ENCODE measurements at places on chromosomes 12 and 14. TPM values are rescaled to one million over a fixed set of nuclear protein-coding genes. Genes with fewer than 3 reads are reported as not detected.

Gene TSPAN19
- total RNA-seq = not detected

DNA sequence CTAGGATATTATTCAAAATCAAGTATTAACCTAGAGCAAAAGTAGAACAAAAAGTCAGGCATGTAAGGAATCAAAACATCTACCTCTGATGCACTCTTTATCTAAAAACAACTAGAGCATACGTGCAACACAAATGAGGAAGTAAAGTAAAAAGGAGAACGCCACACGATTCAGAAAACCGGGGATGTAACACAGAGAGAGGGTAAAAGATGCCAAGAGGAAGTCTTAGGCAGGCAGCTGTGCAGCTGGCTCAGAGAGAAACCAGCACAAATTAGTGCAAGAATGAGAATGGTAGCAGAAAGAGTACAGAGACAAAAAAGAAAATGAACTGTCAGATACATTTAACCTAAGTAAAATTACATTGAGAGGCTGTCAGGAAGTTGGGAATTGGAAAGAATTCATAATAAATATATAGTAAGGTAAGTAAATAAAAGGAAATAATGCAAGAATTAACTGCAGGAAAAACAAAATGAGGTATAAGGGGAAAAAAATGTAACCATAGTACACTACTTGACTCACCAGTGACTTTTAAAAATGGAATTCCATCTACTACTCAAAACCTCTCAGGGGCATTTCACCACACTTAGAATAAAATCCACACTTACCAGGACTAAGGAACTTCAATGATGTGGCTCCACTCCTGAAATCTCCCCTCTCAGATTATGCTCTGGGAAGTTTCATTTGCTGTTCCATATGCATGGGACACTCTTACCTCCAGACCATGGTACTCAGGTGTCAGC lies 17.1 kb downstream of the BCAT1 start:
- H3K4me3 ChIP-seq = no peak overlapping the region
- no peak overlapping the region for H3K27ac ChIP-seq
- DNase-seq = no peak
- no peaks in the 10 kb centered on the region for H3K4me1 ChIP-seq
- no peaks in the 10 kb centered on the region for H3K36me3 ChIP-seq
- no peaks in the 10 kb centered on the region for H3K27me3 ChIP-seq

GRCh38 chr12:93736640-93737178 lies 59.5 kb downstream of the CRADD start:
- H3K4me1 ChIP-seq = peaks cover 27% of the 10 kb centered on the region
- H3K36me3 ChIP-seq = no peaks in the 10 kb centered on the region

DNA sequence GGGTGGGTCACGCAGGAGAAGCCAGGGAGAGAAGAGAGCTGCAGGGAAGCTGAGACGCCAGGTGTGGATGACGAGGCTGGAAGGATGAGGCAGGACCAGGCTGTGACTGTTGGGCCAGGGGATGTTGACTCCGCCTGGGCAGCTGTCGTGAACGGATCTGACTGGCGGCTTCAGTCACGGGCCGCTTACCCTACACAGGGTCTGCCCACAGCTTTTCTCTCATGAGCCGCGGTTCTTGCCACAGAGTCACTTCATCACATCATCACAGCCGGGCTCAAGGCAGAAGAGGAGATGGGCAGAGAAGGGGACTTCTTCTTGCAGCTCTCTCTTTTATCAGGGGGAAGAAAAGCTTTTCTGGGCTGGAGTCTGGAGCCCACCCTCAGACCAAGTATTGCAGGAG lies 7.7 kb downstream of the CLBA1 start:
- no peak overlapping the region for H3K27ac ChIP-seq
- no peaks in the 10 kb centered on the region for H3K4me1 ChIP-seq
- peaks cover 7% of the 10 kb centered on the region for H3K36me3 ChIP-seq
- no peak overlapping the region for H3K4me3 ChIP-seq

Gene DDIT3
- total RNA-seq = 39.6 TPM

DNA sequence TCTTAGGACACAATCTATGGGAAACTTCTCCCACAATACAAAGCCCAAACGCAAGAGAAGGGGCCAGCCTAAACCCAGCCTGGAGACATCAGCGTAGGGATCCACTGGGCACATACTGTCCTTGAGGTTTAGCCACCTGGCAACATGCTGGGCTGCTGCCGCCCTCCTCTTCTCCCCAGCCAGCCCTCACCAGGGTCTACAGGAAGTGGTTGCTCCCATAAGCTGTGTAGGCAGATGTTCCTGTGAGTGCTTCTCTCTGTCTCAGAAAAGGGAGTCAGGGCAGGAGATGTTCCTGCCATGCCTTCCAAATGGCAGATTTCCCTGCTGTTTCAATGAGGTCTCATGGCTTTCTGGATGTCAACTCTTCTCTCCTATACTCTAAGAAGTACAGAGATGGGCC lies 241.4 kb downstream of the PCNX1 start:
- H3K27ac ChIP-seq = no peak overlapping the region
- no peak for DNase-seq
- H3K36me3 ChIP-seq = no peaks in the 10 kb centered on the region
- no peaks in the 10 kb centered on the region for H3K27me3 ChIP-seq
- H3K4me1 ChIP-seq = no peaks in the 10 kb centered on the region
- H3K4me3 ChIP-seq = no peak overlapping the region

Gene DAO
- not detected for total RNA-seq

DNA sequence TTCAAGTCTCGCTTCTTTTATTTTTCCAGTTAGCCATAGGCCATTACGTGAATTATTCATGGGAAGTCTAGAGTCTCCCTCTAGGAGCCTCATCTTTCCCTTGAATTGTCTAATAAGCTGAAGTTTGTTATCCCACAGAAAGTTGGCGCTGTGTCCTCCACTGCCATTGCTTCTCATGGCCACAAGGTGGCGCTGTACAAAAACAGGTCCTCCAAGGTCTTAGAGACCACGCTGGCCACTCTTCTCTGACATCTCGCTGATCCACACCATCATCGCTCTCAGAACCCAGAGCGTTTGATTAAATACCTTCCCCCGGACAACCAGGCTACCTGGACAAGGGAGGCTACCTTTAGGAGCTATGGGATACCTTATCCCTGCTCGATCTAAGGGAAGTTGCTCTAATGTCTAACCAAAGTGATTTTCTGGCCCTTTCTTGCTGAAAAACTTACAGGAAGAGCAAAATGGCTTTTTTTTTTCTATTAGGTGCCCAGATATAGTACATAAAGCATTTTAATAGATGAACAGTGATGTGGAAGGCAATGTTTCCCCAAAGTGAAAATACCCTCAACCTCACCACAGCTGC lies 110.0 kb downstream of the CCDC60 start:
- no peak for DNase-seq
- no peaks in the 10 kb centered on the region for H3K4me1 ChIP-seq
- no peak overlapping the region for H3K27ac ChIP-seq
- no peaks in the 10 kb centered on the region for H3K36me3 ChIP-seq

DNA sequence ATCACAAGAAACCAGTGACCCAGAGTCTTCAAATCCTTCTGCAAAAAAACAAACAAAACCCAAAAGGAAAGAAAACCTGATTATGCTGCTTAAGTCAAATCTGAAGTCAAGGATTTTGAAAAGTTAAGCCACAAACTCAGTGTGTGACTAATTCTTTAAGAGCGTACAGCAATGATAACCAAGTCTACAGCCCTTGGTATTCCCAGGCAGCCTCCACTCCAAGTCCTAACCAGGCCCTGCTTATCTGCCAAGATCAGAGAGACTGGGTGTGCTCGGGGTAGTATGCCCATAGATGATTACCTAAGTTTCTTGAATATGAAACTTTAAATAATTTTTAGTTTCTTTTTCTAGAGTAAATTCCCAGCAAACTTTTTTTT lies 13.1 kb downstream of the PGAM5 start:
- no peaks in the 10 kb centered on the region for H3K27me3 ChIP-seq
- H3K4me1 ChIP-seq = no peaks in the 10 kb centered on the region
- peaks cover 67% of the 10 kb centered on the region for H3K36me3 ChIP-seq
- no peak for DNase-seq

Gene POTEG
- not detected for total RNA-seq

GRCh38 chr12:103827911-103828391 lies 13.1 kb downstream of the NT5DC3 start:
- no peak overlapping the region for H3K27ac ChIP-seq
- DNase-seq = no peak
- peak overlapping the region; percentile 4 for H3K4me3 ChIP-seq
- H3K4me1 ChIP-seq = peaks cover 92% of the 10 kb centered on the region
- H3K27me3 ChIP-seq = no peaks in the 10 kb centered on the region

DNA sequence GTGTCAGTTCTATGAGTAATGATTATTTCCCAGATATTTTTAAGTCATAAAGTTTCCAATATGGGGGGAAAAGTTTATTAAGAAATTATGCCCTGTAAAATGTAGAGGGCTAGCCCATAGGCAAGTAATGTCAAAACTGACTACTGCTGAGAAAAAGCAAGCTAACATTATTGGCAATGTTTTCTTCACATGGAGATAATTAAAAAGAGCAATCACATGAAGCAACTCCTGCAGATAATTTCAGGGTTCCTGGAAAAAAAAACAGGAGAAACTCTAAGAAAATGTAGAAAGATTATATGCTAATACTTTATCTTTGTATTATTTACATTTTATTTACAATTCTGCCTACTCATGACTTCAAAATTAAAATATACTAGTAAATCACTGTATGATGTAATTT lies 39.8 kb downstream of the PPP1R12A start:
- H3K4me3 ChIP-seq = no peak overlapping the region
- H3K27me3 ChIP-seq = no peaks in the 10 kb centered on the region
- no peaks in the 10 kb centered on the region for H3K36me3 ChIP-seq
- H3K27ac ChIP-seq = no peak overlapping the region
- DNase-seq = no peak
- peaks cover 72% of the 10 kb centered on the region for H3K4me1 ChIP-seq

DNA sequence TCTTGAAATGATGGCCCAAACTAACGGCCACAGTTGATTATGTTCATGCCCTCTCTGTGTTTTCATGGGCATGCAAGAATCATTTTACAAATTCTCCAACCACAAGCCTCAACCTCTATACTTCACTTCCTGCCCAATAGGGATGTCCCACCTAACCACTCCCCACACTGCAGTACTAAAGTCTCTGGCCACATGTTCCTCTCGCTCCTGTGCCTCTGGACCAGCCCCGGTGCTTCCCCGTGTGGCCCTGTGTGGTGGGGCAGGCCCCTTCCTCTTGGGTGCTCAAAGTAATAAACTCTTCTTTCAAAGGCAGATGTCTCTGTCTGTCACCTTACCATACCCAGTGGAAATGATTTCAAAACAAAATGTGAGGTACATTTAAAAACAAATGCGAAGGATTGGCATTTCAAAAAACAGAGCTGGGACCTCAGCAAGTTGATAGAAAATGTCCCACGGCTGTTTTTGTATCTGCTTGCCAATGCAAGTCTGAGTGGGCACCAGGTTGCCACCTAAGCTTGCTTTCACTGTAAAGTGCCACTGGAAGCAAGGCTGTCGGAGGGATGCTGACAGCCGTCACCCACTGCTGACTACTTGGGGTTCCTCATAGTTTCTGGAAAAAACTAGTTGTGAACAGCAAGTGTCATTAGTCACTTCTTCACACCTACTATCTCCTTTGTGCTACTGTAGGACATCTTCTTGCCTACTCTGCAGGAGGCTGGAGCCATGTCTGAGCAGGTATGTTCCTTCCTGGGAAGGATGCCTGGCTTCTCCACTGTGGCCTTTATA lies 8.2 kb upstream of the SERPINA11 start:
- H3K27ac ChIP-seq = no peak overlapping the region
- no peaks in the 10 kb centered on the region for H3K27me3 ChIP-seq
- no peak overlapping the region for H3K4me3 ChIP-seq
- DNase-seq = no peak
- no peaks in the 10 kb centered on the region for H3K36me3 ChIP-seq
- no peaks in the 10 kb centered on the region for H3K4me1 ChIP-seq

- H3K4me1 ChIP-seq = no peaks in the 10 kb centered on the region
- H3K27ac ChIP-seq = no peak overlapping the region
- DNase-seq = no peak
- H3K27me3 ChIP-seq = no peaks in the 10 kb centered on the region
- H3K36me3 ChIP-seq = no peaks in the 10 kb centered on the region
- no peak overlapping the region for H3K4me3 ChIP-seq
Measured at GRCh38 chr14:77782202-77782601, 17.7 kb upstream of the ADCK1 start.

- H3K4me3 ChIP-seq = no peak overlapping the region
- H3K27ac ChIP-seq = no peak overlapping the region
- no peak for DNase-seq
- no peaks in the 10 kb centered on the region for H3K36me3 ChIP-seq
- H3K27me3 ChIP-seq = no peaks in the 10 kb centered on the region
Measured at GRCh38 chr12:127770118-127770517, 496.9 kb upstream of the TMEM132C start.

GRCh38 chr12:105626653-105627052 lies 296.2 kb downstream of the C12orf75 start:
- no peaks in the 10 kb centered on the region for H3K4me1 ChIP-seq
- no peak overlapping the region for H3K4me3 ChIP-seq
- DNase-seq = no peak
- no peaks in the 10 kb centered on the region for H3K27me3 ChIP-seq
- H3K27ac ChIP-seq = no peak overlapping the region

GRCh38 chr12:79908366-79908765 lies 26.5 kb downstream of the PPP1R12A start:
- DNase-seq = no peak
- H3K4me1 ChIP-seq = peaks cover 52% of the 10 kb centered on the region
- H3K27me3 ChIP-seq = no peaks in the 10 kb centered on the region
- H3K27ac ChIP-seq = peak overlapping the region; percentile 57

Gene SDSL
- total RNA-seq = 3.5 TPM

All from thoracic aorta (tissue), 2 donors.